Activated CD4-positive, alpha-beta memory T cell treated with anti-CD3 and anti-CD28 coated beads, Interleukin-2, amount 10 ng/mL, durations not matched to agents 7 days and 5 days (primary cell): ENCODE measurements at places on chromosomes 16 and 17. TPM values are rescaled to one million over a fixed set of nuclear protein-coding genes. Genes with fewer than 3 reads are reported as not detected.

The RUSF1 gene
- total RNA-seq = 36.8 TPM

The PLD6 gene
- total RNA-seq = 6.3 TPM

- peaks cover 38% of the 10 kb centered on the region for H3K4me1 ChIP-seq
- no peaks in the 10 kb centered on the region for H3K27me3 ChIP-seq
- H3K36me3 ChIP-seq = peaks cover 71% of the 10 kb centered on the region
- no peak overlapping the region for H3K27ac ChIP-seq
- DNase-seq = no peak
- H3K4me3 ChIP-seq = no peak overlapping the region
Measured at GRCh38 chr17:81854974-81855774, 5.2 kb downstream of the P4HB start.

DNA sequence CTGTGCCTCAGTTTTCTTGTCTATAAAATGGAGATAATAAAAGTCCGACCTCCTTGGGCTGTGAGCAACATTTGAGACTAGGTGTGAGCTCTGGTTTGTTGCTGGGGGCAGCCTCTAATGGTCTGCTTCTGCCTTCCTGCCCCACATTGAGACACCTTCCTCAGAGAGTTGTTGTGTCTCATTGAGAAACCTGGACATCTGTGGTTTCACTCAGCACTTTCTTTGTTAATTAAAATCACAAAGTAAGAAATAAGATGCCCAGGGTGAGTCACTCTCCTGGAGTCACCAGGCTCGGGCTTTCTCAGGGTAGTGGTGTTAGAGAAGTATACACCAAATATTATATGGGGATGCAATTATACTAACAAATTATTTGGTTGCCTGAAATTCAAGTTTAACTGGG, 389.2 kb upstream of the SALL1 start:
- H3K36me3 ChIP-seq = no peaks in the 10 kb centered on the region
- no peaks in the 10 kb centered on the region for H3K27me3 ChIP-seq
- H3K4me1 ChIP-seq = no peaks in the 10 kb centered on the region
- no peak for DNase-seq
- no peak overlapping the region for H3K27ac ChIP-seq
- no peak overlapping the region for H3K4me3 ChIP-seq

GRCh38 chr16:24844101-24845030, 1.4 kb upstream of the SLC5A11 start:
- peaks cover 5% of the 10 kb centered on the region for H3K4me1 ChIP-seq
- H3K27me3 ChIP-seq = no peaks in the 10 kb centered on the region
- DNase-seq = no peak
